ENCODE measurements at places on chromosomes 12 and 14.

DNA sequence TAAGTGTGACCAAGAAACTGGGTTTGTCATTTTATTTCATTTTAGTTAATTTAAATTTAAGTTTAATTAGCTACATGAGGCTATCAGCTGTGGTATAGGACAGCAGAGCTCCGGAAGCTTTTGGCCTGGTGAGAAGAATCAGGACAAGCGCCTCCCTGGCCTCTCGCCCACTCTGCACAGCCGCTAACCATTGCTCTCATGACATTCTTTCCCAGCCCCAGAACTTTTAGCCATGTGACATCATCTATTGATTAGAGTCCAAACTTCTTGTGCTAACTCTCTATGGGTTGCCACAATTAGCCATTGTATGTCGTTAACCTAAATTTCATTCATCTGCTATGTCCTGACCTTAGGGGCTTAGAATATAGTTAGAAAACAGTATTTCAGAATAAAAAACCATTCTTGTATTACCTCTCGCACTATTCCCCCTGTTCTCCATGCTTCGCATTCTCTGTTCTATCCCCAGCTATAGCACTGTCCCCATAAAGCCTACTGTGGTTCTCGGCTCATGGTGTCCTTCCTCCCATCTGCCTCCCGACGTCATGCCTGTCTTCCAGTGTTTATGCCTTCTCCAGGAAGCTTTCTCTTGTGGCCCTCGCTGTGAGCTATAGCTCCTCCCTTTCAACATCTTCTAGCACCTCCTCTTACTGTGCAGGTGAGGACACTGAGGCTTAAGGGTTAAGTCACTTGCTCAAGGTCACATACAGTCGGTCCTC, 23.5 kb downstream of the SSH1 start:
- DNase-seq: peak; percentile 62

DNA sequence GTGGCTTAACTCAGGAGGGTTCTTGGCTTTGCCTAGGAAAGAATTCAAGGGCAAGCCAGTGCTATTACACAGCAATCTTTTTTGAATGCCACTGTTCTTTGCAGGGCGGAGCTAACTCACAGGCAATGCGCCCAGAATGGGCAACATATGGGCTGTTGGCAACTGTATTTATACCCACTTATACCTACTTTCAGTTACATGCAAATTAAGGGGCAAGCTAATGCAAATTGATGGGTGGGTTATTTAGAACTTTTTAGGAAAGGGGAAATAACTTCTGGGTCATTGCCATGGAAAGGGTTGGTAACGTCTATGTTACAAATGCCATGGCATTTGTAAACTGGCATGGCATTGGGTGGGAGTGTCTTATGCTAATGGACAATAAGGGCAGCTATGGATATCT, 85.4 kb downstream of the C12orf50 start:
- DNase-seq: no peak

DNA sequence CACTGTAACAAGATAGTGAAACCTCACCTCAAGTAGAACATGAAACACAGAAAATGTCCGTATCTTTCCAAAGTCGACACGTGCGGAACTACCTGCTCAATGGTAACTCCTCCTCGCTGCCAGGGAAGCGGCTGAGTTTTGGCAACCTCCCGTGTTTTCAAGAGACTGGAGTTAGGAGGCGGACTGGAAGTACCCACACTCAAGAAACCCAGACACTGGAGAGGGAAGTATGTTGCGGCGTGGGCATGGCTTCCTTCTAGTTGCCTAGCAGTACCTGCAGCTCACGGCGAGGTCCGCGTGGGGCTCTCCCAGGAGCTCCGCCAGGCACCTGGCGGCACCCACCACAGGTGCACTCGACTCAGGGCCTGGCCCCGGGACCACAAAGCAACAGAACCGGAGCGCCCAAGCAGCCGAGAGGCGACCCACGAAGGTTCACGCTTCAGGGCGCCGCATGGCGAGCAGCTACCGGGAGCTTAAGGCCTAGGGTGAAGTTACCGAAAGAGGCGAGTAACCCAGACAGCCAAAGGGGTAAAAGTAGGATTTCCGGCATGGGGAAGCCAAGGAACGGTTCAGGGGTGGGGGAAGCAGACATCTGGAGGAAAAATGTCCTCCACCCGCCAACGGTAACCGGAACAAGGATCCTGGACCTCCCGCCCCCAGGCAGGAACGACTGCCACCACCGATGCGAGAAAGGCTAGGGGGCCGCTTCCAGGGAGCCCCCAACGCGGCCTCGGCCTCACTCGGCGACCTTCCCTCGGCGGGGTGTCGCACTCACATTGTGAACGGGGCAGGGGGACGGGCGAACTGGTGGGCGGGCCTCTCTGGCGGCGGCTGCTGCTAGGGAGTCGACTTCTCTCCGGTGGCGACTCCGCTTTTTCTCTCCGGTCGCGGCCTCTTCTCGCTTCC, 608 bp downstream of the PTGES3 start:
- DNase-seq: no peak

DNA sequence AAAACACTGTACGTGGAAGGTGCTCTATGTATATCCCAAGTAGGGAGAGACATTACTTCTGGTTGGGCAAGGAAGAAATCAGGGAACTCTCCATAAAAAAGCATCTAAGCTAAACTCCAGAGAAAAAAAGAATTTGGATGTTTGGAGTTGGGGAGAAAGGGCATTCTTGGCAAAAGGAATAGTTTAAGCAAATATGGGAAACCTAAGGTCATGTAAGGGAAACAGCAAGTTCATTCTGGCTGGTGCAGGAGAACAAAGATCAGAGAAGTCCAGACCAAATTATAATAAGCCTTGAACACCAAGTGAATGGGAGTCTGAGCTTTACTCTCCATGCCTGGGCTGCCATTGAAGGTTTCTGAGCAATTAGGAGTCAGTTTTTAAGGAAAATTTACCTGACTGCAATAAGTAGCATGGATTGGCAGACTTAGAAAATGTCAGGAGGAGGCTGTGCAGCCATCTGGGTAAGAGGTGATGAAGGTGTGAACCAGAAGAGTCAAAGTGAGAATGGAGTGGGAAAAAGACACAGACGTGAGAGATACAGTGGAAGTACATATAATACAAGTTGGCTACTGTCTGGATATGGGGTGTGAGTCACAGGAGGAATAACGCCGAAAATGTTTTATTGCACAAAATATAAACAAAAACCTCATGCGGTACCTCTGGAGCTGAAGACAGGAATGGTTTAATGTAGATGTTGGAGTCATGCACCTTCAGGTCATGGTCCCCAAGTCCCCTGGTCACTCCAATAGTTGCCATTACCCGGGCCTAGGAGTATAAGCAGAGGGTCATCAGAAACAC, 222.6 kb downstream of the MON2 start:
- no peak for DNase-seq

Measured in BJ (cell line).